NT2/D1 (cell line): ENCODE measurements at places on chromosomes 6 and 20.

- no peak for DNase-seq
These were observed 100.0 kb downstream of the RPP40 start for GRCh38 chr6:4903751-4904370.

DNA sequence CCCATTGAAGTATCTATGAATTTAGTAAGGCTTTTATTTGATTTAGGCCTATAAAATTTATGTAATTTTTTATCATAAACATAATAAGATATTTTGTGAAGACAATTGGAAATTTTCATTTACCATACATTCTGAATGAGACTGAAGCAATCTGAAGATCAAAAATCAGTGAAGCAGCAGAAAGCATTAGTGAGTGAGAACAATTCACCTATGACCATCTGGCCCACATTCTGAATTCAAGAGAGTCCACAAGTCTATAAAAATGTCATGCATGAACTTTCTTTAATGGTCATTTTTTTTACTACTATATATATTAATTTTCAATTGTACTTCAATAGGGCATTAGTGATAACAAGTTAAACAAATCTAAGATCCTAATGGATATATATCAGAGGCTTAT is 1026.6 kb upstream of the MAP3K7 start:
- no peak for DNase-seq

DNA sequence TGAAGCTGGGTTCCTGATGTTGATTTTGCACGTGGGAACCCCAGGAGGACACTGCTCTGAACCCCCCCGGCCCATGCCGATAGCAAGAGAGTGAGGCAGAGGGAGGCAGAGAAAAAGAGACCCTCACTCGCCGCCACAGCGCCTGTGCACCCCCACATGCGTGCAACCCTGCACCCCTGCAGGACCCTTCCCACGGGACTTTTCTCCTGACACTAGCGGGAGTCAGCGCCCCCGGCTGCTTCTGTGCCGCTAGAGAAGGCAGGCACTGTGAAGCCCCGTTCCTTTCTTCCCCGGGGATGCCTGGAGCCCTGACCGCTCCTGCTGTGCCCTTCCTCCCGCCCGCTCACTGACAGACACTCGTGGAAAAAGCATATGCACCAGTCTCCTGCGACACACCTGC is 67.4 kb downstream of the GMPR start:
- DNase-seq = no peak

DNA sequence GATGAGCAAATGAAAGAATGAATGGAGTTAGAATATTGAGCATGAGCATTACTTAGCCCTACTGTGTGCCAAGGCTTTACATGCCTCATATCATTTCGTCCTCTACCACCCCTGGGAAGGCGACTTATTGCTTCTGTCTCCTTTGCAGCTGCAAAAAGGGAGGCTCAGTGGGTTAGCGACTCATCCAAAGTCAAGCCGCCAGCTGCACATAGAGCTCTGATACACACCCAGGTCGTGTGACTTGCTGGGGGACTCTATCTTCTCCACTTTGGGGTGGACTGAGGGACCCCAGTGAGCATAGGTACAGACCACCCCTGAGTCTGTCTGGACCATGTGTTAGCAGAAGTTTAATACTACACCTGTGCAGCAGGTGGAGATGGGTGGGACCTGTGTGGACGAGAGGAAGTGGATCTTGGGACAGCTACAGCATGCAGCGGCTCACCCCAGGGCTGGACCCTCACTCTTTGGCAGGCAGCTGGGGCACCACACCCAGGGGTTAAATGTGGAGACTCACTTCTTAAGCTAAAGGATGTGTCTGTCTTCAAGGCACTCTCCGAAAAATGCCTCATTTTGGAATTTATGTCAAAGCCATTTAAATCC is 36.2 kb upstream of the ANGPT4 start:
- DNase-seq = no peak

GRCh38 chr20:62165762-62166399 is 16.9 kb upstream of the MTG2 start:
- DNase-seq = no peak

DNA sequence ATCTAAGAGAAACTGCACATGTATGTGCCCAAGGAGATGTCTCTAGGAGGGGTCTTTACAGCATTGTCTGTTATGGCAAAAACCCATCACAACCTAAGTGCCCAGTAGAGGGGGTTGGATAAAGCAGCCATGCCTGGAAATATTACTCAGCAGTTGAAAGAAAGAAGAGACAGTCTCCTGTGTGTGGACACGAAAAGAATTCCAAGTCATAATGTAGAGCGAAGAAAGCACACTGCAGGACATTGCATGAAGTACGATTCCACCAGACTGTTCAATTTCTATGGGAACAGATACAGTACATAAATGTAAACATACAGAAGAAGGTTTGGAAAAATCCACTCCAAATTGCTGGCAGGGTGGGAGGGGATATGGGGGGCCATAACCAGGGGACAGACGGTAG is 7.3 kb upstream of the TGM2 start:
- DNase-seq = no peak

- DNase-seq = no peak
These were observed 192.9 kb upstream of the PREP start for GRCh38 chr6:105595829-105596228.

- no peak for DNase-seq
These were observed 24.2 kb upstream of the LAMP5 start for GRCh38 chr20:9490161-9490560.

DNA sequence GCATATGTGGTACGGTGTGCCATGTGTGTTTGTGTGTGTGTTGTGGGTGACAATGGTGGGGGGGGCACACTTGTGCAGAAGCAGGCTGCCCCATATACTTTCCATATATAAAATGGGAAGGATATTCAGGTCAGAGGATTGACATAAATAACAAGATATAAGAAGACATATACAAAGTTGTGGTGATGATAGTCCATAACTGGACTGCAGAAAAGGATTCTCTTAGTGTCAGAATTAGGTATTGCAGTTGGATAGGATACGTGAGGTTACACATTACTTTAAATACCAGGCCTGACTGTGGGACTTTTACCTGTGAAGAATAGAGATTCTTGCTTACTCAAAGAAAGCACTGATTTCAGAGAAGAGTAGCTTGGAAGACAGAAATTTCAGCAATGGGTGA is 1260.3 kb downstream of the EPHA7 start:
- no peak for DNase-seq

GRCh38 chr6:3336066-3336786 is 77.5 kb downstream of the PSMG4 start:
- no peak for DNase-seq

GRCh38 chr6:110609101-110609500 is 132.7 kb upstream of the SLC22A16 start:
- DNase-seq = no peak
